ENCODE measurements at places on chromosomes 6 and 20.

DNA sequence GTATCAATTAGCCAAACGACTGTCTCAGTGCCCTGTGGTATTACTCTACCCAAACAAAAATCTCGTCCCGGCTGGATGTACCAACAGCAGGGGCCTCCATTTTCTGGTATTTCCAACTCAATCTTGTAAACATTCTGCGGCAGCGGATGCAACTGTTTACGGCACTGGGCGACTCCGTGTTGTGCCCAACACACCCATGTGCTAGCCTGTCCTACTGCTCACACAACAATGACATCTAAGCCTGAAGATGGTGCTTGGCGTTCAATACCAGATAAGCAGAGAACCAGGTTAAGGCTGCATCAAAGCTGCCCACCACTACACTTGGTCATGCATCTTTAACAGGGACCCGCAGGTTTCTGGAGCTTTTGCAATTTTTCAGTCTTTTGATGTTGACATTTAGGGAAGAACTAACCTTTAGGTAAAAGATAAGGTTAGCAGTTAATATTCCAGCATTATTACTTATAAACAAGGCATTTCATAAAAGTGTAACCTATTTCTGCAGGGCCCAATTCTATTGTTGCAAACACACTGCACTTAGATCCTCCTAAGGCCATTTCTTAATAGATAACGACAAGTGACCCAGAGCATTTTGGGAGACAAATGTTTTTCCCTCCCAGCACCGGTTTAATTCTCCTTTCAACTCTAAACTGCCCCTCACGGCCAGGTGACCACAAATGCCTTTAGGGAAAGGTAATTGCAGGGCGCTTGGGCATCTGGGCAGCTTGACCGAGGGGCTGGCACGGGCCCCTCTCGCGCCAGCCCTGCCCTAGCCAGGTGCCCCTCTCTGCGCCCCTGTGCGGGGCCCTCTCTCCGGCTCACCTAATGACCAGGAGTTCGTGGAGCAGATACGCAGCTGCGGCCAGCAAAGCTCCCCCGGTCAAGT lies 945 bp downstream of the FAXC start:
- no peak for DNase-seq

GRCh38 chr20:47696856-47697255 lies 88.4 kb downstream of the SULF2 start:
- DNase-seq: no peak

DNA sequence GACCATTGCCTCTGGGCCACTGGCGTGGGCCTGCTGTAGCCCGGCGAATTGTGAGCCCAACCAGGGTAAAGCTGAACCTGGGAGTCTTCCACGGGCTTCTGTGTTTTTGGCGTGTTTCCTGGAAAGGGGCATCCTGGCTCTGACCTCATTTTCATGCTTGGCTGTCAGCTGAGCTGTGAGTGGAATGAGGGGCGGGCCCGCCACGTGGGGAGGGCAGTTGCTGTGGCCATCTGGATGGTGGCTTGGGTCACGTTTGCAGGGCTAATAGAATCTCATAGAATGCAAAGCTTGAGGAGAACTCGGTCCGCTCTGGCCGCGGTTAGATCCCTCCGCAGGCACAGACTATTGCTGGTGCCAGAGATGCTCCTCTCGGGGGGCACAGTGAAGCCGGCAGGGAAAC lies 263.0 kb downstream of the SMOC2 start:
- DNase-seq: peak; percentile 4

GRCh38 chr6:125363039-125363823 lies 61.5 kb upstream of the HDDC2 start:
- peak; percentile 16 for DNase-seq

GRCh38 chr6:132365281-132365907 lies 35.9 kb downstream of the MOXD1 start:
- no peak for DNase-seq

GRCh38 chr6:57242505-57242904 lies 20.4 kb upstream of the RAB23 start:
- DNase-seq: no peak

DNA sequence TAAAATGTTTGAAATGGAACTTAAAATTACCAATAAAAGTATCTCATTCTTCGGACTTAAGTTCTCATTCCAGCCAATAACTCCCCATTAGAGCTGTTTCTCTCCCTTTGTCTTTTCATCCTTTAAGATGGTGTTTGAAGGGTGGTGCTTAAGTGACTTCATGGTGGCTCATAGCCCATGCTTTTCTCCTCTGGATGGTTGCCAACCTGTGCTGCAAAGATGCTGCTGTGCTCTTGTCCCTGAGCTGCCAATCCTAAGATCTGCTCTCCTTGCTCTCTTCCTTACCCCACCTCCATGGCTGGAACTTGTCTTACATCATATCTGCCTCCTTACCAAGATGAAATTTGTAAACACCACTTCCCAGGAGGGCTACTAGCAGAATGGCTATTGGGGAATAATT lies 31.6 kb upstream of the PNRC1 start:
- no peak for DNase-seq

DNA sequence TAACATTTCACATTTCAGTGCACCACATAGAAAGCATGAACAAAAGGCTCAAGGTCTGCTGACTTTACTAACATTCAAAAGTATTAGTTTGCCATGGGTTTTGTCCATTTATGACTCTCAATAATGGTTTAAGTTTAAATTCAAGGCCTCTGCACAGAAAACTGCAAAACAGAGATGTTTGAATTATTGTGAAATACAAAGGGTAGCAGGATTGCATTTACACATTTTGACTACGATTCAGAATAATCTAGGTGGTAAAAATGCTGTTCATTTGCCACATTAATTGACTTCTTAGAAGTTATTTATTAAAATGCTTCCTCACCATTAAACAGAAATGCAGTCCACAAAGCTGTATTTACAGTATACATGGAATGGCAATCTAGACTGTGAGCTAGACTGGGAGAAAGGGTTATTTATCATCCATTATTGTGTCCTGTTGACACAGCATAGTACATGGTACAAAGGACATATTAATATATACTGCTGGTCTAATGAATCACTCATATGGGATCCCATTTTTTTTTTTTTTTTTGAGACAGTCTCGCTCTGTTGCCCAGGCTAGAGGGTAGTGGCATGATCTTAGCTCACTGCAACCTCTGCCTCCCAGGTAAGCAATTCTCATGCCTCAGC lies 18.0 kb downstream of the USP49 start:
- no peak for DNase-seq

DNA sequence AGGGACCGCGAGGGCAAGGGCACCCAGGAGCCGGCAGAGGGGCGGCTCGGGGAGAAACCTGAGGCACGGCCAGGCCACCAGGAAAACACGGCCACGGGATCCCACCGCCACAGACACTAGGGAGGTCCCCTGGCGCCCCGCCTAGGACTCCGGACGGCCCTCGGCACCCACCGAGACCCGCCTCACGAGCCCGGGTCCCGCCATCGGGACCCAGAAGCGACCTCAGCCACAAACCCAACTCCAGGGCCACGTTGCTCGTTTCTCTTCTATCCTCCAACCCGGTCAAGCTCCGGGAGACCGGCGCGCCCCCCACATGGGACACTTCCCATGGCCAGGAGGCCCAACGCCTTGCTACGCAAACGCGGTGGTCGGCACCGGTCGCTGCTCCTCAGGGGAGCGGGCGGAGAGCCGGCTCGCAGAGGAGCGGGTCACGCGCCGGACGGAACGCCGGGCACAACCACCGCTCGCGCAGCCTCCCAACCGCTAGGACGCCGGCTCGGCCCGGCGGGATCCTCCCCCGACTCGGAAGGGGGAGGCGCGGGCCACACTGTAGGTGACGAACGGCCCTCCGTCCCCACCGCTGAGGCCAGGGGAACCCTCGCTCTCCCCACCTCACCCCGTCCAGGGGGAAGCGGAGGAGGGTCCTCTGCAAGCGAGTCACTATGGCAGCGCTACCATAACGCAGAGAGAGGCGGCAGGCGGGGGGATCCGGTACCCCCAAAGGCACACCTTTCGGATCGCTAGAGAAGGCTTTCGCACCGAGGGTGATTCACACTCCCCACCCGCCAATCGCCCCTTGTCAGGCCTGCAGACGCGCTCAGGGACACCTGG lies 1514.1 kb upstream of the DEFB115 start:
- no peak for DNase-seq

DNA sequence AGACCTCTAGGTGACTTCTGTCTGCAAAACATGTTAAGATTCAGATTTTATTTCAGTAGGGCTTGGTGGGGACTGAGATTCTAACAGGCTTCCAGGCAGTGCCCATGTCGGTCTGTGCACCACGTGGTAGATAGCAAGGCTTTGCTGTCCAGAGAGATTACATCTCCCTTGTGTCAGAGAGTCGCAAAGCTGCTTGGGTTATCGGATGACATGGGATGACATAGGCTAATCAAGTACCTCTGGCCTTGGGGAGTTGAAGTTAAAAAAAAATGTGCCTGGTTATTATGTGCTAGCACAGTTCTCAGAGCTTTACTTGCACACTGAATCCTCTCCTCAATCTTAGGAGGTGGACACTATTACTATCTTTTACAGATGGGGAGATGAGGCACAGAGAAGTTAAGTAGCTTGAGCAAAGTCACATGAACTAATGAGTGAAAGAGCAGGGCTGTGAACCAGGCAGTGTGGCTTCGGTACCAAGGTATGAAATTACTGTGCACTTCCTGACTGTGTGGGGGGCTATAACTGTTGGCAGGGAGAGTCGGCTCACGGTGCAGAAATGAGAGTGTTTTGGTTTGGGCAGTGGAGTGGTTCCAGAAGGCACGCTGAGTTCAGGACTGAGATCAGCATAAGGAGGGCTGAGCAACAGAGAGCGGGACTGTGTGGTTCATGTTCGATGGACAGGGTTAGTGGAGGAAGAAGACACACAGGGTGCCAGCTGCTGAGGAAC lies 41.1 kb downstream of the FARS2 start:
- no peak for DNase-seq

GRCh38 chr6:108851756-108852155 lies 3.5 kb downstream of the ARMC2 start:
- no peak for DNase-seq

- no peak for DNase-seq
These were observed 283.9 kb downstream of the FOXC1 start for GRCh38 chr6:1893470-1894130.

- DNase-seq: peak; percentile 40
These were observed 62.2 kb upstream of the FABP7 start for GRCh38 chr6:122717350-122717749.

DNA sequence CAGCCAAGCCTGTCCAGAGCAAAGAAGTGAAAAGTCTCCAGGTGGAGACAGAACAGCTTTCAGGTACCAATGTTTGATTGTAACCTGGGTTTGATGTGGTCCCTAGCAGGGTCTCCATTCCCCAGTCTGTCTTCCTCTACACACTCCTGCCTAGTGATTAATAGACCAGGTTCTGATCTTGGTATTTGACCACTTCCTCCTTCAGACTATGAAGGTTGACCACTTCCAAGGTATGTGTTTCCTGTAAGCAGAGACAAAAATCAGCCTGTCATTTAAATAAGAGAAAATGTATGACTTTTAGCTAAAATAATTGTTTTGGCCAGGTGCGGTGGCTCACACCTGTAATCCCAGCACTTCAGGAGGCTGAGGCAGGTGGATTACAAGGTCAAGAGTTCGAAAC lies 41.8 kb upstream of the TOP1 start:
- no peak for DNase-seq

GRCh38 chr6:8047541-8048292 lies 16.5 kb downstream of the BLOC1S5 start:
- no peak for DNase-seq

- DNase-seq: no peak
These were observed 27.9 kb upstream of the POPDC3 start for GRCh38 chr6:105207524-105208269.

Measured in midbrain (tissue), 1 donor.